ENCODE measurements at places on chromosomes 11 and 22. TPM values are rescaled to one million over a fixed set of nuclear protein-coding genes. Genes with fewer than 3 reads are reported as not detected.

DEUP1 gene
- total RNA-seq, result not detected

APOL1 gene
- 0.56 TPM for total RNA-seq

PLAAT4 gene
- total RNA-seq, result 0.18 TPM

TRIM49D1 gene
- total RNA-seq, result not detected

All from IMR-90 (cell line).